ENCODE measurements at places on chromosomes 2 and 18. TPM values are rescaled to one million over a fixed set of nuclear protein-coding genes. Genes with fewer than 3 reads are reported as not detected.

DNA sequence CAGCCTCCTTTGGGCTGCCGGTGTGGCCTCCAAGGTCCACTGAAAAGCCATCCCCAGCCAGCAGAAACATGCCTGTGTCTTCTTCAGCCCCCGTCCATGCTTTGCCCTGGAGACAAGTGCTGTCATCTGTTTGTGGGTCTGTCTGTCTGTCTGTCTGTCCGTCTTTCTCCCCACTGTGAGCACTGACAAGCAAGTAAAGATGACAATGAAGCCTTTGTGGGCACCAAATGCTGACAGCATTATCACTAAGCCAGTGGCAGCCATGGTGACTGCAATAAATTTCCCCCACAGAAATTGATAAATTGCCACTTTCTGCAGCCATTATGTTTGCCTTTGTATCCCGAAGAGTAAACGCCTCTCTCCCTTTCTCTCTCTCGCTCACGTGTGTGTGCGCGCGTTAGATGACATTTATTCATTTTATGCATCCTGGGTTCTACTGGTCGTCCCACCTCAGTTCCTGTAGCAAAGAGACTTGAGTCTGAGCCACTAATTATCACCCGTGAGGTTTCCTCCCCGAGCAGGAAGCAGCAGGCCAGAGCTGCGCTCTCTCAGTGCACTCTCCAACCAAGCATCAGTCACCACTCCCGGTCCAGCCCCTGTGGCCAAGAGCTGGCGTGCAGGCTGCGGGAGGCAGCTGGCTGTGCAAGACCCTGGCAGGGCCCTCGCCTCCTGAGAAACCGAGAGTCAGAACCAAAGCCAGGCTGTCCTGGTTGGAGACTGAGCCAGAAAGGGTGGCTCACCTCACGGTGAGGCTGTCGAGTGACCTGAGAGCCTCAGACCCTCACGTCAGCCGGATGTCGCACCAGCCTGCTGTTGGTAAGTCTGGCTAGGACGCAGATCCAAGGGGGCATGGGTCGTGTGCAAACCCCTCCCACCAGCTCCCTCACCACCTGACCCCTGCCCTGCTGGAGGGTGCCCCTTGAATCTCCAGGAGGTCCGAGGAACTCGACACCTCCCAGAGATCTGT is 6.9 kb downstream of the STEAP3 start:
- peak; percentile 31 for DNase-seq

GRCh38 chr2:208608122-208608835 is 201.7 kb downstream of the PTH2R start:
- DNase-seq = no peak

DNA sequence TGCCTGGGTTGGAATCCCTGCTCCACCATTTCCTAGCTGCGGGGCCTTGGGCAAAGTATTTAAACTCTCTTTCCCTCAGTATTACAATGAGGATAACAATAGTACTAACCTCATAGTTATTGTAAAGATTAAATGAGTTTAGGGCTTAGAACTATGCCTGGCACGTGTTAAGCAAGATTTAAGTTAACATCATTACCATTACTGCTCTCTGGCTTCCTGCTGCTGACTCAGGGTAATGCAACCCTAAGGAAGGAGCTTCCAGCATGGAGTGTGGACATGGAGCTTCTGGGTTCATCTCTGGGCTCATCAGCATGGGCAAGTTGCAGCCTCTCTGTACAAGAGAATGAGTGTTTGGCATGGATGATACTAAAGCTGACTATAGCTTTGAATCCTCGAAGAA is 374.2 kb upstream of the MAP2 start:
- no peak for DNase-seq

The CD28 gene
- not detected for total RNA-seq

The FKBP1B gene
- 31.1 TPM for total RNA-seq
